CD4-positive, alpha-beta T cell treated with Interleukin-15 for 4 hours (primary cell): ENCODE measurements at places on chromosomes 5 and 9.

DNA sequence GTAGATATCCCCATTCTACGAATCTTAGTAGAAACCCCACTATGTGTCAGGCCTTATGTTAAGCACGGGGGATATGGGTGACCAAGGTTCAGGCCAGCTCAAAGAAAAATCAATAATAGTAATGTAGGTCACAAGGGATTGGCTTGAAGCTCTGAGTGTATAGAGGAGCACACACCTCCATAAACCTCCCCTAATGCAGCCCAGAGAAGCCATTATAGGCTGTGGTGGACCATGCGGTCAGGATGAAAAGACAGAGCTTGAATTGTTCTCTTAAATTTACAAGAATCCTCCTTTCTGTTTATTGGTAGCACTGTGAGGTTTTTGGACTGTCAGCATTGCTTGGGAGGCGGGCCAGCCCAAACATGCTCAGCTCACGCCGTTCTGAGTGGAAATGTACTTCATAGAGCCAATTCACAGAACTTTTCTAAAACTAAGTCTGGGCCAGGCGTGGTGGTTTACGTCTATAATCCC is 9.1 kb downstream of the PDE6A start:
- no peak for DNase-seq

- no peak for DNase-seq
Observed at GRCh38 chr5:165310031-165310430, 1804.6 kb downstream of the MAT2B start.

- peak; percentile 7 for DNase-seq
Observed at GRCh38 chr9:105693435-105694189, 729 bp upstream of the TMEM38B start.

DNA sequence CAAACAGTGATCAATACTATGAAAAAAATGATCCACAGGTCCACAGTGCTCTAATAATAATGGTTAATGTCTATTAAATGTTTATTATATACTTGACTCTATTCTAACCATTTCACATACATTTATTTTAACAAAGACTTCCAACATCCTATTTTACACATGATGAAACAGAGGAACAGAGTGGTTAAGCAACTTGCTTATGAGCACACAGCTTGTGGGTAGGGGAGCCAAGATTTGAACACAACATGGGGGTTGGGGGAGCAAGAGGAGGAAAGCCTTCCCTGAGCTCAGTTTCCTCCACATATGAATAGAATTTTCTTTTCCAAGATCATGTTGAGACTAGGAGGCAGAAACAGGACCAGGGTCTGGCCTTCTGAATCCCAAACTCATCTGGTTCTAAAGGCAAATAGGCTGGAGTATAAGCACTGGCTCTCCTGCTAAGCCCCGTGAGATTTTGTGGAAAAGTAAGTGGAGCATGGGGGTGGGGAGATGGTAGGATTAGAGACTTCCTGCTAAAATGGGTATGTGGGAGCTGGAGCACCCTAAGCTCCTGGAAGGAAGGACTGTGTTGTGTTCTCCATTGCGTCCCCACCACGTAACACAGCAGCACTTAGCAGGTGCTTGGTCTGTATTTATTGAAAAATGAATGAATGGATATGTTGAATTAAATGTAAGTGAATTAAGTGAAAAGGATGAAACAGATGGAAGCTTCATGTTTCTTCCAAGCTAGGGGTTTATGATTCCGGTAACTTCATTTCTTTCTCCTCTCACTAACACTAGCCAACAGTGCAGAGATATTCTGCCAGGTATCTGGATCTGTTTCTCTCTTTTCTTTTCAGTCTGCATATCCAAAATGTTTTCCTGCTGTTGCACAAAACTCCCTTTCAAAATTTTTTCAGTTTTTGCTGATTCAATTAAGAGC is 26.9 kb upstream of the GALNT10 start:
- no peak for DNase-seq

GRCh38 chr5:89081360-89081759 is 198.4 kb upstream of the MEF2C start:
- DNase-seq: no peak

DNA sequence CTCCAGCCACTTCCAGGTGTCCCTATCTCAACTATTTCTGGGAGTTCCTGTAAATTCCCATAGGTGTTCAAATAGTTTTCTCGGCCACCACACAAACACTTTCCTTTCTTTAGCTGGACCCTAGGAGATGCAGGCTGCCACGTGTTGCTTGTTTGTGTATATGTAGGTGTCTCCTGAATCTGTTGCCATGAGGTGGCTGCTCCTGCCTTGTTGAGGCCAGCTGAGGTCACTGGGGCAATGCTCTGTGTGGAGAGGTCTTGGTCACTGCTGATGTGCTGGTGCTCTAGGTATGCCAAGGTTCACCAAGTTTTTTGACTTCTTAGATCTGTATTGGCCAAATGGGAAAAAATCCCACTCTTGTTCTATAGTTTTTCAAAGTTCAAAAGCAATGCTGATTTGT is 132.5 kb upstream of the CHD1 start:
- DNase-seq: no peak

GRCh38 chr5:146484714-146485391 is 31.1 kb downstream of the GPR151 start:
- DNase-seq: no peak

DNA sequence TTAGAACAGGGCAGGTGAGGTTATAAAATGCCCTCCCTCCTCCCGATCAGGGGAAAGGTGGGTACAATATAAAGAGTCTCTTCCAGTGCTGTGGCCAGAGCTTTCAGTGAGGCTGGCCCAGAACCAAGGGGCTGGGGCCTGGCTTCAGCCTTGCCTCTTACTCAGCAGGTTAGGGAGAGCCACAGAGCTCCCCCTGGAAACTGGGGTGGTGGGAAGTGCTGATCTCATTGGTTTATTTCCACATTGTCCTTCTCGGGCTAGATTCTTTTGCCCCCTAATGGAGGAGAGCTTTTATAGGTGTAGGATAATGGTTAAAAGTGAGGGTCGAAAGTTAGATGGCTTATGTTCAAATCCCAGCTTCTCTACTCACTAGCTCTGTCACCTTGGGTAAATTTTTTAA is 186.7 kb upstream of the TBC1D2 start:
- no peak for DNase-seq

DNA sequence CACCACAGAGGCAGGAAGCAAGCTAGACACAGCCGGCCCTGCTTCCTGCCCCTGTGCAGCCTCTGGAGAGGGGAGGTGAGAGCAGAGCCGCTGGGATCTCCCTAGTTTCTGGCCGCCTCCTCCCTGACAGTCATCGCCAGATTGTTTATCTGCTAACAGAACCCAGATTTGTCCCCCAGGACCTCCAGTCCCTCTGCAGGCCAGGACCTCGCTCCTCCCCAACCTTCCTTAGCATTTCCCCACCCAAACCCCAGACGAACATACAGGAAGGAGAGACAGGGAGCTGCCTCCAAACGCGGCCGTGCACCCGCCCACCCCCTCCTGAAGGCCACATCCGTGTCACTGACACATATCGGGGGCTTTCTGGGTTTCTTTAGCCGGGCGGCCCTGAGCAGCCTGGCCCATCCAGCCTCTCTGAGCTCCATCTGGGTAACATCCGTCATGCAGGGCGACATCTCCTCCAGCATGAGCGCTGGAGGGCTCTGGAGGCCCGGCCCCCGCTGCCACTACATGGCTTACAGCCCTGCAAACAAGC is 47.5 kb downstream of the DBH start:
- peak; percentile 76 for DNase-seq

DNA sequence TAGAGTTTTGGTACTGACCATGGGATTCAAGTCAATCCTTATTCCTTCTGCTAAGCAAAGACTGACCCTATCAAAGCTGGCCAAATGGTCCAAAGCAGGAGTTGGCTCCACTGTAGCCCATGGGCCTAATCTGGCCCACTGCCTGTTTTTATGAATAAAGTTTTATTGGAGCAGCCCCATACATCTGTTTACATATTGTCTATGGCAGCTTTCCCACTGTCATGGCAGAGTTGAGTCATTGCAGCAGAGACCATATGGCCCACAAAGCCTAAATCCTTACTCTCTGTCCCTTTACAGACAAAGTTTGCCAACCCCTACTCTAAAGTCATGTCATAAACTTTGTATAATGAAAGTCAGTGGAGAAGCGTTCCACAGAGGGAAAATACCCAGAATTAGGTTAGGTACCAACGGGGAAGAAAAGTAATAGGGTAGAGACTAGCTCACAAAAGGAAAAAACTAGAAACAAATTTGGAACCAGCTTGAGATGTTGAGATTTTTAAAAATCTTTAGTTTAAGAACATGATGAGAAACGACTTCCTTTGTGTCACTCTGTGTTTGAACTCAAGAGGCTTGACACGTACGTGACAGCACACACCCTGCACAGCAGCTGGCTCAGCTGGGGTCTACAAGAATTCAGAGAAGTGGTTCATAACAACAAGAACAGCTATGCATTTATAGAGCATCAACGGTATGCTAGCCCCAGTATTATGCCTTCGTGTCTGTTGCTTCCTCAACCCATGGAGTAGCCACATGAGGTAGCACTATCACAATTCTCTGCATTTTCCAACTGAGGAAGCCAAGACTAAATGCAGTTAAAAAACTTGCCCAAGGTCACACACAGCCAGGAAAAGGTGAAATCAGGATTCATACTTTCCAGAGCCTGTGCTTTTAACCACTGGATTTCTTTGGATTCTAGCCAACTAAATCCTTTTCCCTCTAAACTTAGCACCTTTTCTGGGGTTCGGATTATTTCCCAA is 198.9 kb upstream of the WWC1 start:
- DNase-seq: no peak

DNA sequence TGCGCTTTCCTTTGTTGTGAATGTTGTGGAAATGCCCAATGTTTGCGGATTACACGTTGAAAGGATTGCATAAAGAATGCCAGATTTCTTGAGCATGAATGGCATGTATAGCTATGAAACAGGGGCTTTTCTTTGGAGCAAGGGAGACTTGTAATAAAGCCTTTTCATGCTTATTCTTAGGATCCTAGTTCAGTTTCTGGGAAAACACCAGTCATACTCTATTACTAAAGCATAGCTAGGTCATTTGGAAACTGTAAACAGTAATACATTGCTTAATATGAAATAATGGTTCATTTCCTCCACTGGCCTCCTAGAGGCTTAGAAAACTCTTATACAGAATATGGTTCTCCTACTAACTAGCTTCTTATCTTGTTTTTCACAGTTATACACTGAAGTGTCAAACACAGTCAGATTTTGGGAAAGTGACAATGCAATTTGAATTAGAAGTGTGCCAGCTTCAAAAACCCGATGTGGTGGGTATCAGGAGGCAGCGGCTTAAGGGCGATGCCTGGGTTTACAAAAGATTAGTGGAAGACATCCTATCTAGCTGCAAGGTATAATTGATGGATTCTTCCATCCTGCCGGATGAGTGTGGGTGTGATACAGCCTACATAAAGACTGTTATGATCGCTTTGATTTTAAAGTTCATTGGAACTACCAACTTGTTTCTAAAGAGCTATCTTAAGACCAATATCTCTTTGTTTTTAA is 104.2 kb downstream of the MELK start:
- no peak for DNase-seq
